Activated naive CD4-positive, alpha-beta T cell (primary cell): ENCODE measurements at places on chromosomes 4 and X.

DNA sequence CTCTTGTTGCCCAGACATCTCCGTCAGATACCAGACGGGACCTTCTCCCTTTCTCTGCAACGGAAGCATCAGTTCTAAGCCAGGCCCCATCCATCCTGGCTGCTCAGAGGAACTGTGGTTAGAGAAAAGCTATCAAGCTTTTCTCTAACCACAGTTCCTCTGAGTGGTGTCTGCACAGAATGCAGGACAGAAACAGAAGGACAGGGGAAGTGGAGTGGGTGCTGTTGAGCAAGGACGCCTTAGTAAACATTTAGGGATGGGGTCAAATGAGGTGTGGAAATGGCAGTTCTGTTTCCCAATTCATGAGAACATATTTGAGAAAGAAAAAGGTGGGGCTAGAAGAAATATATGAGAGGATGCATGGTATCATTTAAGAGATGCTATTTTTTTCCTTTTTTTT lies 283.8 kb downstream of the CRLF2 start:
- DNase-seq, result no peak

GRCh38 chr4:128444544-128445302 lies 157.1 kb upstream of the PGRMC2 start:
- DNase-seq, result no peak

DNA sequence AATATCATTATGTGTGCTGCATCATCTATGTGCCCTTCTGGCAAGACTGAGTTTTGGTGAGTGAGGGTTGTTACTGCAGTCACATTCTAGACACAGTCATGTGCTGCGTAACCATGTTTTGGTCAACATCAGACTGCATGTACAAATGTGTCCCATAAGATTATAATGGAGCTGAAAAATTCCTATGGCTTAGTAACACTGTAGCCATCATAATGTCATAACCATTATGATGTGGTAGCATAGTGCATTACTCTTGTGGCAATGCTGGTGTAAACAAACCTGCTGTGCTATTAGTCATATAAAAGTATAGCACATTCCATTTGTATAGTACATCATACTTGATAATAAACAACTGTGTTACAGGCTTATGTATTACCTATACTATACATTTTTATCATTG lies 198.1 kb upstream of the NUDT6 start:
- DNase-seq, result no peak

- DNase-seq, result no peak
Observed at GRCh38 chr4:173332963-173333657, 1.0 kb downstream of the HMGB2 start.

DNA sequence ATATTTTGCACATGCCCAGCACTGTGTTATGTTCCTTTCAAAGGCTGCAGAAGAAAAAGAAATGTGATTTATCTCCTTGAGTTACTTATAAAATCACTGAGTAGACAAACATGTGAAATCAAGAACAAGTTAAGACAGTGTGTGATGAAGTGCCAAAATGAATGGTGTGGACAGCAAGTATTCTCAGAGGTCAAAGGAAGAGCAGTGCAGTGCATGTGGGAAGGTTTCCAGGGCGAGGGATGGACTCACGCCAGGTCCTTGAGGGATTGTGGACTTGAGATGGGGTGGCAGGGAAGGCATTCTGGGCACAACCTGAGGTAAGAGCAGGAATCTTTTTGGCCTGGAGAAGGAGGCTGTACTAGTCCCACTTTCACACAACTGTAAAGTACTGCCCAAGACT lies 115.5 kb downstream of the FNIP2 start:
- DNase-seq, result no peak

DNA sequence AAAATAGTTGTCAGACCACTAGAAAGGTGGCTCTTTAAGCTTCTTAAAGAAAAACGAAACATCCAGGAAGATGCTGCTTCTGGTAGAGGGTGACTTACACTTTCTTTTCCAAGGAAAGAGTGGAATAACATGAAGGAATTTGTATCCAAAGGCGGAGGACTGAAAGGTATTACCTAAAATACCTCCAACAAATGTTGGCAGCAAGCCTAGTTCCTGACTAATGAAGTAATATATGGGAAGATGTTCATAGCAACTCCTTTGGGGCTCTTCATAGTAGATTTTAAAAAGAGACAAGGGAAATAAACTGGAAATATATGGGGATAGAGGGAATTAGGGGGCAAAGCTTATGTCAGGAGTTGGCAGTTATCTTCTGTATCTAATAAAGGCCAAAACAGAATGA lies 116.2 kb downstream of the AASDH start:
- no peak for DNase-seq

DNA sequence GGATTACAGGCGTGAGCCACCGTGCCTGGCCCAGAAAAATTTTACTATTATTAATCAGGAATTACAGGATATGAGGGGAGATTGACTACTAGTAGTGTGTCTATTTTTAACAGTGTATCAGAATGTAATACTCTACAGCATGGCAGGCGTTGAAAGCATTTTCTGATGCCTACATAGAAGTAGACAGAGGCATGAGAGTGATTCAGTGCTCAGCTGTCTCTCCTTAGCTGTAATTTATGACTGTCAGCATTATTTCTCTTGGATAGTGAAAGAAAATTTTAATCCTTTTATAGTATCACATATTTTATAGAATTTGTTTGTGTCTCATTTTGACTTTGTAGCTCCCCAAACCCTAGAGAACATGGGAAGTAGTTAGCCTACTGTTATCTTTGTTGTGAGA lies 20.7 kb downstream of the ARHGAP24 start:
- DNase-seq, result no peak

GRCh38 chrX:115939636-115940160 lies 230.8 kb upstream of the AGTR2 start:
- DNase-seq, result no peak

DNA sequence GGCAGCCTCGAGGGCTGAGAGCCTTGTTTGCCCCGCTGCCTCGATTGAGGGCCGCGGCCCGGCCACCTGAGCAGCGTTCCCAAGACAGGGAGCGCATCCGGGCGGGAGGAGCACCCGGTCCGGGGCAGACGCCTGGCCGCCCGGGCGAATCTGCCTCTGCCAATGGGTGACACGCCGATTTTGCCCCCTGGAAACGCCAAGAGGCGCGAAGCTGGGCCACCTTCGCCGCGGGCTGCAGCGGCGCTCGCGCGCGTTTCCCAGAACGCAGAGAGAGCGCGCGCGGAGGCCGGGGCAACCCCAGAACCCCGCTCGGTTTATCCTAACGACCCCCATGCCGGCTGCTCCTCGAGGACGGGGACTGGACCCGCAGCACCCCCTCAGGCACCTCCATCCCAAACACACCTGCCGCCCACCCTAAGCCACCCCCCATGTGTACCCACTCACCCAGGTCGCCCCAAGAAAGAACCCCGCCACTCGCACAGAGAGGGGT lies 575 bp downstream of the MAP7D2 start:
- no peak for DNase-seq

DNA sequence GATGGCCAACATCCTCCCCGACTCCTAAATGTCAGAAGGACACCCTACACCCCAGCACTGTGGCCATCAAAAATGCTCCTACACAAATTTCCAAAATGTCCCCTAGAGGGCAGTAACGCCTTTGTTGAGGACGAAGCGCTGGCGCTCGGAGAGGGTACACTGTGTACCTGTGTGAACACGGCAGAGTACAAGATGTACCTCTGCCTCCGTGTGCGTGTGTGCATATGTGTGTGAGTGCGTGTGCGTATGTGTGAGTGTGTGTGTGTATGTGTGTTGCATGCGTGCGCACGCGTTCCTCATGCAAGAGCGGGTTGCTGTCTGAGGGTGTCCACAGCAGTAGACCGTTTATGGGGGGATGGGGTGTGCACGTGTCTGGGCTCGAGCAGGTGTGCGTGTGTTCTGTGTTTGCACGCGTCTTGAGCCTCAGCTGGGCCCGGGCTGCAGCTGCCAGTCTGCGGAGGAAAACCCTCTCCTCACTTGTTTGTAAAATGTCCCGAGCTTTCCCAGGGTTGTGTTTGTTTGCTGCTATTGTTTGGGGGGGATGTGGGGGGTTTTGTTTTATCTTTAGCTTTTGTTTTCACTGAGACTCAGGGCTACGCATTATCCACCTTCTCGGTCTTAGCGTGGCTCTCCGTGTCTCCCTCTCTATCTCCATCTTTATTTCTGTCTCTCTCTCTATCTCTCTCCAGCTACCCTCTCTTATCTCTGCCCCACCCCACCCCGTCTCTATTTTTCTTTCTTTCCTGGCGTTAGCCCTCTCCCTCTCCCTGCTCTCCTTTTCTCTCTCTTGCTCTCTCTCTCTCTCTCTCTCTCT lies 10.4 kb upstream of the TSPYL2 start:
- no peak for DNase-seq

DNA sequence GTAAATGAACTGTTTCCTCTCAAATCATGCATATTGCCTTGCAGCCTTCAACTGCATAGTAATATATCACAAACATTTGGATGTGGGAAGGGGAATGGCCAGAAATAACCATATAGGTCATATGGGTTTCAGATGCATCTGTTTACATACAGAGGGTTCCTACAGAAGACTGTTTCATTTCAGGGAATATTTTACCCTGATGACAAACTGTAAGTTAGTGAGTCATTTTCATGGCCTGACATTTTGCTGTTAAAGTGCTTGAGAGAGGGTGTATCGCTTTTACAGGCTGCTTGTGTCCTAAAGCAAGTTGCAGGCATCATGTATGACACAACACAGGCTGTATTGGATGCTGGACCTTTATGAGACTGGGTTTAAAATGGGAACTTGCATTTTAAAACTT lies 25.5 kb upstream of the AMOT start:
- no peak for DNase-seq
